Inflammatory macrophage treated with lipopolysaccharide for 1 hour (primary cell): ENCODE measurements at places on chromosomes 7 and 10.

GRCh38 chr10:34644224-34644623 is 170.9 kb downstream of the PARD3 start:
- no peak for DNase-seq

DNA sequence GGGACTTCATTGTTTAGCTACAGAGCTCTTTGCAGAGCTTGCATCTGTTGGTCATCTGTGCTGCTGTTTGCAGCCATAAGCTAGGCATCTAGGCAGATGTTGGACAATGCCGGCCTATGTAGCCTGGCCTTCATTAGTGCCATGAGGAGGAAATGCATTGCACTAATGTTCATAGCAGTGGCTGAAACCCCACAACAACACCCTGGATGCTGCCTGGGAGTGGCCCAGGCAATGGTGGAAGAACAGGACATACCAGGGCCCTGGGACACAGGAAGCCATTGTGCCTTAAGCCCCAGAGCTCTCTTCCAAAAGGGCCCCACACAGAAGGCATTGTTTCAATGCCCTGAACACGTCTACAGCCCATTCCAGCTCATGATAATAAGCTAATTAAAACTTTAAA is 131.5 kb upstream of the LYZL1 start:
- DNase-seq = no peak

DNA sequence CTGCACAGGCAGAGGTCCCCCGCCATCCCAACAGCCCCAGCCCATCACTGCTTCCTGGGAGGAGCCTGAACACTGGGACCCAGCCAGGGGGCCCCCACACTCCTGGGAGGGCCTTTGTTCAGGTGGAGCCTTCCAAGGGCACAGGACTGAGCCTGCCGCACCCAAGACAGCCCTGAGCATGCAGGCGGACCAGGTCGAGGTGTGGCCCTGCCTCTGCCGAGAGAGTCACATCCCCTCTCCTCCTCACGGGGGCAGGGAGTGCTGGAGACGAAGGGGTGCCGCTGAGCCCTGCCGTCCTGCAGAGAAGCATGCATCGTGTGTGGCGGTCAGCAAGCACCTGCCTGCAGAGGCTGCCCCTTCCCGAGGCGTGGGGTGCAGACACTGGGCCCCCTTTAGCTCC is 7.3 kb upstream of the MAFK start:
- no peak for DNase-seq

DNA sequence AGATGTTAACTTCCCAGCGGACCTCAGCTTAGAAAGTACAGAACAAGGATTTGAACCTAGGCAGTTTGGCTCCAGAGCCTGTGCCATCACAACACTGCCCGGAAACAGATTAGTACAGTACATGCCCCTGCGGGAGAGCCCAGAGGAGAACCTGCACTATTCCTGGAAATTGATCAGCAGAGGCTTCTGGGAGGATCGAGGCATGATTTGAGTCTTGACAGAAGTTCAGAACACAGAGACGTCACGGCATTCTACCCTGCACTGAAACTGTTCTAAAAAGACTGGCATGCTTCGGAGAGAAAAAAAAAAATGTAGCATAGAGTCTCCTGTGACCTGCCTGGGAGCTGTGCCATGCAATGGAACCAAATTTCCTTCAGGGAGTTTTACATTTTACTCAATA is 9.2 kb upstream of the IL6 start:
- no peak for DNase-seq

DNA sequence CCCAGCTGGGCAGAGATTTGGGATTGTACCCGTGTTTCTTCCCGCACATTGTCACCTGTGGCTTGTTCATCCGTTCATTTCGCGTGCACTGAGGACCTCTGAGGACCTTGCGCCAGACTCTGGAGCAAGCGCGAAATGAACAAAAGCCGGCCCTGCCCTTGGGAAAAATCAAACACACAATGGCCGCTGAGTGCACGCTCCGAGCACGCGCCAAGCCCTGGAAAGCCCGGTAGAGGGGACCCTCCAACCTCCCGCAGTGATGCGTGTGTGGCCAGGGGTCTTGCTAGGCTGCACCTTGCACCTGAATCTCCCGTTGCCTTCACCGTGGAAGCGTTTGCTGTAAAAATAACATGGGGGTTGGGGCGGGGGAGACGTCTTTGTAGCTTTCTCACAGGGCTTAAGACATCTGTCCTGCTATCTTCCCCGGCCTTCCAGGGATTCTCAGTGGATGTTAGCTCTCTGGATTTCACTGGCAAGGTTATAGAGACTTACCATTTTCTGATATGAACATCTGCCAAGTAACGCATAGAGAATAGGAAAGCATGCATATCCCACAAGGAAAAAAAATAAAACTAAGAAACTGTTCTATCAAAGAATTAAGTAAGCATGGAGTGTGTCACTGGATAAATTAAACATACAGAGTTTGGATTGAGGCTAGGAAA is 37.3 kb downstream of the ZNF777 start:
- no peak for DNase-seq
